ENCODE measurements at places on chromosomes 4 and X.
A peak's percentile ranks its signal among the peaks of the same experiment; 100 is the strongest.

DNA sequence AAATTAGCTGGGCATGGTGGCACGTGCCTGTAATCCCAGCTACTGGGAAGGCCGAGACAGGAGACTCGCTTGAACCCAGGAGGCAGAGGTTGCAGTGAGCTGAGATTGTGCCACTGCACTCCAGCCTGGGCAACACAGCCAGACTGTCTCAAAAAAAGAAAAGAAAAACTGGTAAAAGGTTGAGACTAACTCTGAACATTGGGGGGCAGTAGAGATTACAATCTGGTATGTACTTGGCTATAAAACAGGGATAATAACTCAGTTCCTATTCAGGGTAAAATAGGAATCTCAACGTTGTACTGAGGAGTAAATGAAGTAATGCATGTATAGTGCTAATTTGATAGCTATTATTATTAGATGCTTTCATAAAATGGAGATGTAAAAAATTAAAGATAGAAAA, 12.5 kb upstream of the KLF8 start:
- no peak for DNase-seq

DNA sequence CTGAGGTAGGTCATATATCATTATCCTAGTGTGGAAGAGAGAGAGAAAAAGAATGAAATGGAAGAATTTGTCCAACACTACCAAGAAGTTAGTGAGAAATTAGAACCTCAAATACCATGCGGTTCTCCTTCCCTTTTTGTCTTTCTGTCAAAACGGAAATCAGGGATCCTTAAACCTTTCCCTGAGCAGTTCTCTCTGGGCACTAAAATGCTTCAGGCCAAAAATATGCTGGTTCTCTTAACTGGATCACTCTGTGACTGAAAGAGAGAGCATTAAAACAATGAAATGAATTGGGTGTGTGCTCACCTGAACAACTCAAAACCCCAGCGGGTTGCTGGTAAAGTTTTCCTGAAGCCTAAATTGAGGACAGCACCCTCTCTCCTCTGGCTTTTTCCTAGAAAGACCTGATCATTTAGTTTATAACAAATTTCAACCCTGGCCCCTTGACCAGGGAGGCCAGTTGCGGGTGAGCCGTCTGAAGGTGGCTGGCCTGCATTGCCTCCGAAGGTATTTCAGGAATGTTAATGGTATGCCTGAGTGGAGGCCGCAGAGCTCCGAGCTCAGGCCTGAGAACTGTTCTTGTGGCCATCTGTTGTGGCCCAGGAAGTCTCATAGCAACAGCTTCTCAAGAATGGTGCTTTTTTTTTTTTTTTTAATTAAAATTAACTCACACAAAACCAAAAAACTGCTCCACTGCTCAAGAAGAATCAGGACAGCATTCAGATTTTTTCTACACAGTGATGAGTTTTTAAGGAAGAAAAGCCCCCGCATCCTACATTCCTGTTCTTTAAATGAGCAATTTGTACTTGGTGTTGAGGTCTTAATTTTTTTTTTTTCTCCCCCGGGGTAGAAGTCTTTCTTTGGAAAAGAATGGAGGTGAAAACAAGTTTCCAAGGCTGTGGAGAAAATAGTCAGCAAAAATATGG, 155.1 kb downstream of the SHROOM3 start:
- no peak for DNase-seq

DNA sequence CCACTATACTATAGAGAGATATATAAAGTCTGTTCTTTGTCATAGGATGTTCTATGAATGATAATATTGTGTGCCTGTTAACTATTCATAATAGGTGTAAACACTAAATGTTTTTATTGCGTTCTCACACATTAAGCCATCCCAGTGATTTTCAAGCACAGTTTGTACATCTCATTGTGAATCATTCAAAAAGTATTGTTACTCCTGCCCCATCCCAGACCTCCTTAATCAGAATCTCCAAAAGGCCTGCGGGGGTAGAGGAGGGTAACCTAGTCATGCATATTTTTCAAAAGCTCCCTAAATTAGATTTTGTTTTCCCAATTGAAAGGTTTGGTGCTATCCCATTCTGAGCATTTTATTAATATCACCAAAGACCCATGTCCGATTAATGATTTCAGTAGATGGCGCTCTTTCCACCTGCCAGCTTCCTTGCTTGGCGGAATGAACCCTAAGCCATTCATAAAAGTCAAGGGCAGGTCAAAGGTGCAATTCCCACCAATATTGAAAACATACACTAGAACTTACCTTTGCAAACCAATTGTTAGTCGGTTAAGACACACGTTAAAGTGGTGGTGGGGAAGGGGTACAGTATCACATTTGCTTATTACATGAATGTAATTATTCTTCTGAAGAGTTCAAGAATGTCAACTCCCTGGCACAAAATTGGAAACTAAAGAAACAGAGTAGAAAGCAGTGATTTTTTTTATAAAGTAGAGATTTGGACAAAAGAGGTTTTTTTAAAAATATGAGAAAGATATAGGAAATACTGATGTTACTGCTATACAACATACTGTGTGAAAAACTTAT, 5.8 kb upstream of the TET2 start:
- no peak for DNase-seq

- DNase-seq: peak; percentile 1
These were observed 12.0 kb upstream of the RBBP7 start for GRCh38 chrX:16882169-16882568.

- no peak for DNase-seq
These were observed at the start of gene MSANTD1 for GRCh38 chr4:3248811-3249661. TSS of gene MSANTD1 (plus strand) at chr4:3249159. CDS start at chr4:3249223, 64 bp downstream.

DNA sequence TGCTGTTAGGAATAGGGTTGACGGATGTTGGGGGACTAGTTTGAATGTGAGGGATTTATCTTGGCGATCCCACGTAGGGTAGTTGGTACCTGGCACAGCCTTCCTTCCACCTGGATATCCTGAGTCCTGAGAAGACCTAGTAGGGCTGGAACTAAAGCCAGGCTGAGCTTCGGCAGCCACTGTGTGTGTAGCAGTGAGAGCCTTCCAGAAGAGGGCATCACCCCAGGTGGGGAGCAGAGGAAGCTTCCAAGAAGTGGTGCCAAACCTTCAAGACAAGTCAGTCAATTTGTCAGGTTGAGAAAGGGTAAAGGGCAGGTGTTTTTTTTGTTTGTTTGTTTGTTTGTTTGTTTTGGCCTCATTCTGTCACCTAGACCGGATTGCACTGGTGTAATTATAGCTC, 1.2 kb upstream of the FGFBP2 start:
- DNase-seq: no peak

GRCh38 chr4:183563874-183564273, 59.0 kb downstream of the ING2 start:
- DNase-seq: no peak

- DNase-seq: no peak
These were observed 7.3 kb downstream of the HAUS7 start for GRCh38 chrX:153463031-153463430.

DNA sequence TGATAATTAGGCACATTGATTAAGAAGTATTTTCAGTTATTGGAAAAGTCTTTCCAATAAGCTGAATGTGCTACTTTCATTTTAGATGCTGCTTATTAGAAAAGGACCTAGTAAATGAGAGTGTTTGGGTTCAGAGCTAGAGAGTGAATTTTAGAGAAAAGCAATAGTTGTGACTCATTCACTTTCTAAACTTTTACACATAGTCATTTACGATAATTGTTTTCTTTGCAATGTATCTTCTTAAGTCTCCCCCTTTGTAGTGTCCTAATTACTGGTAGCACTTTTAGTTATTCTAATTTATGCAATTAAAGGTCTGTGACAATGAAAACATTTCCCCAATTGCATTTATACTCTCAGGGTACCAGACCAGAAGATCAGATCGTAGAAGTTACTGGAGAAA, 1.3 kb downstream of the IL21 start:
- no peak for DNase-seq

GRCh38 chr4:178799204-178799603, 1357.0 kb upstream of the AGA start:
- DNase-seq: no peak

GRCh38 chr4:30714408-30715031, 5.6 kb upstream of the PCDH7 start:
- no peak for DNase-seq

DNA sequence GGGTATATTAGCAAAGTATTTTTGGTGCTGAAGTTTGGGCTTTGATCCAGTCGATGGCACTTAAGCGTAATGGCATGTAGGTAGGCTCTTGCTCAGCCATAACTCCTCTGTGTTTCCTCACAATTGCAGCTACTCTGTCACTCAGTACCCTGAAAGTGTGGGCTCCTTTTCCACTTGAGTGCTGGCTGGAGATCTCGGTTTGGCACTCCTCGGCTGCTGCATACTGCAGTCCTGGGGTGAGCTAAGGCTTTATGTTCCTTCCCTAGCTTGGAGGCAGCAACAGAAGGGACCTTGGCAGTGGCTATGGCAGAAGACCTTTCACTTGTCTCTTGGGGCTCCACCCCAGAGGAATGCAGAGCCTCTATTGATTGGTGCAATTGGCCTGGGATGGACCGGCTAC, 106.7 kb upstream of the GRXCR1 start:
- DNase-seq: no peak

DNA sequence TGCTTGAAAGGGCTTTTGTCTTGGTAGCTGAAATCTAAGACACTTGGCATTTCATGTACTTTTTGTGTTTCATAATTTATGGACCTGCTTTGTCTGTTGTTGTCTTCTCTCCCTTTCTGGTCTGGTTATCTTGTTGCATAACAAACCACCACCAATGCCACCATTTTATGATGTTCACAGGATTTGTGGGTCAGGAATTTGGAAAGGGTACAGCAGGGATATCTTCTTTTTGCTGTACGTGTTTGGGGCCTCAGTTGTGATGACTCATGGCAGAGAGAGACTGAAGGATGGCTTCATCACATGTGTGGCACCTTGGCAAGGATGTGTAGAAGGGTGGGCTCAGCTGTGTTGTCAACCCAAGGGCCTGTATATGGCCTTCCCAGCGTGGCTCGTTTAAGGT, 35.2 kb downstream of the KDM6A start:
- no peak for DNase-seq

DNA sequence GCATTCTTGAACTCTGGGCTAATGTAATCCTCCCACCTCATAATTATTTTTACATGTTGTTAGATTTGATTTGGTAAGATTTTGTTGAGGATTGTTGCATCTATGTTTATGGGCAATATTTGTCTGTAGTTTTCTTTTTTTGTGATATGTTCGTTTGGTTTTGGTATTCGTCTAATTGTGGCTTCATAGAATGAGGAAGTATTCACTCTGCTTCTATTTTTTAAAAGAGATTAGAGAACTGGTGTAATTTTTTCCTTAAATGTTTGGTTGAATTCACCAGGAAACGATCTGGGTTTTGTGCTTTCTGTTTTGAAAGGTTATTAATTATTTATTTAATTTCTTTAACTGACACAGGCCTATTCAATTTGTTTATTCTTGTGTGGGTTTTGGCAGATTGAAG, 161.2 kb upstream of the NUDT6 start:
- no peak for DNase-seq

GRCh38 chr4:155565776-155566175, 100.9 kb upstream of the GUCY1A1 start:
- DNase-seq: no peak

GRCh38 chrX:154019061-154019621, 561 bp downstream of the IRAK1 start:
- DNase-seq: no peak

- DNase-seq: no peak
These were observed 2.6 kb downstream of the PRDM8 start for GRCh38 chr4:80199947-80200346.

DNA sequence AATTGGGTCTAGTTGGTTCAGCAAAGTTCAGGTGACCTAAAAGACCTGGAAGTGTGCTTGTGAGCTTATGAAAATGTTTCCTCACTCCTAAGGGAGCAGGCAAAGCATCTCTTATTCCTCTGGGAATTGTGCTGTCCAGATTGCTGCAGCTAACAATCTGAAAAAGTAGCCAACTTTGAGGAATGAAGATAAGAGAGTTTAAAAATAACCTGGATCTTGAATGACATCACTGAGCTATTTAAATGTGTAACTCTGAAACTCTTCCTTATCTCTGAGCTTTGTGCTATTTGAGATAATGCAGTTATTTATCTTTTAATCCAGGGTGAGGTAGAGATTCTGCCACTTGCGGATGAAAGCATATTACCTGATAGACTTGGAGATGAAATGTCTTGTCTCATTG, 384.8 kb downstream of the PPP4R3C start:
- no peak for DNase-seq

GRCh38 chr4:124939908-124940307, 227.4 kb upstream of the ANKRD50 start:
- DNase-seq: no peak

- DNase-seq: no peak
These were observed 270.1 kb downstream of the TMA16 start for GRCh38 chr4:163764569-163764968.

DNA sequence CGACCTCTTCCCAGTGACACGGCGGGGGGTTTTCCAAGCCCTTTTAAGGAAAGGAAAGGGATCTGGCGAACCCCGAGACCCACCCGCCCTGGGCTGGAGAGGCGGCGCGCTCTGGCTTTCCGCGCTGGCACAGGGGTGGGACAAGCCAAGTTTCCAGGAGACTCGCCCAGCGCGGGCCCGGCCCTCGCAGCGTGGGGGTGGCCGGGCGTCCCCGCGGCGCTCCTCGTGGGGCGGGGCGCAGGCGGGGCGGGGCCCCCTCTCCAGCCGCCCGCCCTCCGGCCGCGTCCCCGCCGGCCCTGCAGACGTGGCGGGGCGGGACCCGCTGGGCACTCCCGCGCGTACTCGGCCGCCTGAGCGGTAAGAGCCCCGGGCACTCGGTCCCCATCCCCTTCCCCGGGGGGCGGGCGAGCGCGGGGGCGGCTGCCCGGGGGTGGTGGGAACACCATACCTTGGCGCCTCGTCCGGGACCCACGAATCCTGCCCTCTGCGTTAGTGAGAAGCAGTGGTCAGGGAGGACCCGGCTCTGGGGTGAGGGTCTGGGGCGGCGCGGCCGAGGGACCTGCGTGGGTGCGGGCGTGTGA, at the start of gene FAM114A1:
Gene FAM114A1 (plus strand): TSS at position 329 of the 581 bp plus-strand sequence. CDS start 10,273 bp downstream, outside the sequence.
- peak; percentile 64 for DNase-seq

GRCh38 chr4:7941965-7942496, 2.4 kb upstream of the AFAP1 start:
- DNase-seq: no peak

DNA sequence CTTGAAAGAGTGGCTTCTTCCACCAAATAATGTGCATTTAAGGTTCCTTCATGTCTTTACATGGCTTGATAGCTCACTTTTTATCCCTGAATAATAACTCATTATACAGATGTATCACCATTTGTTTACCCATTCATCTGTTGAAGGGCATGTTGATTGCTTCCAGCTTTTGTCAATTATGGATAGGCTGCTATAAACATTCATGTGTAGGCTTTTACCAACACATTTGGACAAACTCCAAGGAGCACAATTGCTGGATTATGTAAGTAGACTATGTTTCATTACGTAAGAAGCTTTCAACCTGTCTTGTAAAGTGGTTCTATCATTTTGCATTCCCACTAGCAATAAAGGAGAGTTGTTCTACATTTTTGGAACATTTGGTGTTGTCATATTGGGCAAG, 2637.0 kb downstream of the PCDH7 start:
- no peak for DNase-seq

DNA sequence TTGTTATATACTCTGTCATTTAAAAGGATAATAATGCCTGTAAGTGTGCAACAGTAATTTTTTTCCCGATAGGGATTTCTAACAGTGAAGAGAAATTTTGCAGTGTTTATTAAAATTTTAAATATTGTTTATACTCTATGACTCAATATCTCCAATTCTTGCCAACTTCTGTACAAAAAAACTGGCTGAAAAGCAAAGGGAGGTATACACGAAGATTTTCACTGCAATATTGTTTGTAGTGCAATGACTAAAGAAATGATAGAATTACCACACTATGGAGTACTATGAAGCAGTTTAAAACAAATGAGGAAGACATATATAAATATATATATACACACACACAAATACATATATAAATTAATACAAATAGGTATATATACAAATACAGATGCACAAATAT, 187.9 kb upstream of the IL15 start:
- no peak for DNase-seq

GRCh38 chr4:48439988-48440387, 43.2 kb upstream of the SLC10A4 start:
- DNase-seq: peak; percentile 20

All from amygdala (tissue), 56 donors.